Posterior cingulate gyrus (tissue), 11 donors: ENCODE measurements at places on chromosomes 4 and X.
A peak's percentile ranks its signal among the peaks of the same experiment; 100 is the strongest.

DNA sequence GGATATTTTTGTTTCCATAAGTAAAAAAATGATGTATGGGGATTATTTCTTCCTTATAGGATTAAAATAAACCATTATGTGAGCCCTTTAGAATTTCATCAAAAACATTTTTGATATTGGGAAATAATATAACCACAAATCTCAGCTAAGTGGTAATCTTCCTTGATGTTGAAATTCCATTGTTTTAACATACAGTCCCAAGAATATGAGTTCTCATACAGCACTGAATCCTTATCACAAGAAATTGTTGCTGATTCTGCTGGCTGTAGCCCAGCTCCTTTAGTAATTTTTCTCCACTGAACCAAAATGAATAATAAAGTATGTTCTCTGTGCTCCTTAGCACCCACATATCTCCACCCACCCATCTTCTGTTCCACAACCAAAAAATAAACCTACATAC lies 41.9 kb upstream of the FAM47B start:
- DNase-seq: no peak

- DNase-seq: no peak
Observed at GRCh38 chr4:157803845-157804521, 368.8 kb downstream of the GASK1B start.

DNA sequence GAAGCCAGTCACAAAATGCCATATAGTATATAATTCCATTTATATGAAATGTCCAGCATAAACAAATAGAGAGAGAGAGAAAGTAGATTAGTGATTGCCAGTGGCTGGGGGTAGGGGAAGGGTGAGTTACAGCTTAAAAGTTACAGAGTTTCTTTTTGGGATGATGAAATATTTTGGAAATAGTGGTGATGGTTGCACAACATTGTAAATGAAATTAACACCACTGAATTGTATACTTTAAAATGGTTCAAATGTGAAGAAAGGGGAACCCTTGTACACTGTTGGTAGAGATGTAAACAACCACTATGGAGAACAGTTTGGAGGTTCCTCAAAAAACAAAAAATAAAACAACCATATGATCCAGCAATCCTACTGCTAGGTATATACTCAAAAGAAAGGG lies 131.2 kb upstream of the GPC4 start:
- no peak for DNase-seq

DNA sequence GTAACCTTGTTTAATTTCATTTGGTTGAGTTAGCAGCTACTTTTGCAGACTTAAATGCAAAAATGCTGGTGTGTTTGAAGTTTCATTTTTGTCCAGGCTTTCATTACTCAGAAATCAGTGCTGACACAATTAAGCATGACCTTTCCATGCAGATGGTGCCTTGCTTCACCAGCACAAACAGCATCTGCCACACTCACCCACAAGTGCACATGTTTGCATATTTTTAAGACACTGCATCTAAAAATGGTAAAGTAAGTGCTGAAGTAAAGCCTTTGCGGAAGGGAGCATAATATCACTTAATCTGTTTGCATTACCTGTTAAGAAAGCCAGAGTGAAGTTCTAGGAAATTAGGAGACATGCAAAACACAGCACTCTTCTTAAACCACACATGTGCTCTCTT lies 7.3 kb upstream of the DAPP1 start:
- DNase-seq: no peak

- no peak for DNase-seq
Observed at GRCh38 chr4:117156806-117157205, 71.4 kb upstream of the TRAM1L1 start.

DNA sequence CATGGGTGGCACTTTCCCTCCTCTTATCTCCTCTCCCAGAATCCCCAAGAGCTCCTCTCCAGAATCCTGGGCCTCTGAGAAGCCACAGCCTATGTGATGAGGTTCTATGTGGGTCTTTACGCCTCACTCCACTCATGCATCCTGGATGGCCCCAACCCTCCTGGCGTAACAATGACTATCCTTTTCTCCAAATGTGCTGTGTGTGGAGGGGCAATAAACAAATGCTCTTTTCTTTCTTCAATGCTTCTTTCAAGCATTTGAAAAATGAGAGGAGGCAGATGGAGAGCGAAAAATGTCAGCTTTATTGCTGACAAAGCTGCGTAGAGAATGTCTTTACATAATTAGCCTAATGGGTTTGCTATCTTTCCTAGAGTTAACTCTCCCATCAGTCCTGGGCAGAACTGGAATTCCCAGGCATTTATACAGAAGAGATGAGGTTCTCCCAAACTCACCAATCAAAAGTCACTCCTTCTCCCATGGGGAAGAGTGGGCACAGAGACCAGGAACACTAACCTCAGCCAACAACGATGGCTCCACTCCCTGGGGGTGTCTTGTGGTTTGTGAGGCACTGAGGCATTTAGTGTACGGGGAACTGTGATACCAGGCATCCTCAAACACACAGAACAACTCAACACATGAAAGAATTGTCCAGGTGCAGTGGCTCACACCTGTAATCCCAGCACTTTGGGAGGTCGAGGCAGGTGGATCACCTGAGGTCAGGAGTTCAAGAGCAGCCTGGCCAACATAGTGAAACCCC lies 118.9 kb upstream of the SLC34A2 start:
- no peak for DNase-seq

GRCh38 chr4:25209702-25210101 lies 24.1 kb upstream of the PI4K2B start:
- no peak for DNase-seq

DNA sequence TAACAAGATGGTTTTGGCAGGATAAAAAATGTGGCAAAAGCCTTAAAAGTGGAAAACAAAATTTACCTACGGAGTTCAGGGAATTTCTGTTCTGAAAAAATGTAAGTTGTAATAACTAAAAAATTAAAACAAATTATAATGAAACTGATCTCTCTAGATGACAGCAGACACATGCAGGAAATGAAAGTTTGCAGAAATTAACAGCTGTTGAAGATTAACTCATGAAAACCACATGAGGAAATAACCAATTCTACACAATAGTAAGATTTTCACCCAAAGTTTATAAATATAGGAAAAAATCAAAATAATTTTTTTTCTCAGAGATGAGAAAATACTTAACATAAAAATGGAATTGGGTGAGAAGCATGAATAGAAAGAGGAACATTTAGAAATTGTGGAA lies 47.5 kb upstream of the UGT2B15 start:
- no peak for DNase-seq

GRCh38 chrX:13069771-13070416 lies 25.5 kb upstream of the FAM9C start:
- DNase-seq: no peak

DNA sequence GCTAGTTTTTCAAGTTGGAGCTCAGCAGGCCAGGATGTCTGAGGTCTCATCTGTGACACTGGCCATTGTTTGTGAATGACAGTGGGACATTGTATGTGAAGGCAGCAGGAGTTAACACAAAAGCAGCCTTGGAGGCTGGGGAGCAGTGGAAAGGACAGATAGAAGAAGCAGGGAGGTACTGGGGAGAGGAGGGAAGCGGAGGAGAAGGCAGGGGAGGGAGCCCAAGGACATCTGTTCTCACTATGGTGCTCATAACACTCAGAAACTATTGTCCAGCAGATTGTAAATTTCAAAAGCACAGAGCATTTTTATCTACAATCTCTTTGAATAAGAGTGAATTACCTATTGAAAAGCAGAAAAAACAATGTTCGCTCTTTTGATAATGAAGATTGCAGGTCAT lies 253.6 kb upstream of the DIPK2B start:
- no peak for DNase-seq

DNA sequence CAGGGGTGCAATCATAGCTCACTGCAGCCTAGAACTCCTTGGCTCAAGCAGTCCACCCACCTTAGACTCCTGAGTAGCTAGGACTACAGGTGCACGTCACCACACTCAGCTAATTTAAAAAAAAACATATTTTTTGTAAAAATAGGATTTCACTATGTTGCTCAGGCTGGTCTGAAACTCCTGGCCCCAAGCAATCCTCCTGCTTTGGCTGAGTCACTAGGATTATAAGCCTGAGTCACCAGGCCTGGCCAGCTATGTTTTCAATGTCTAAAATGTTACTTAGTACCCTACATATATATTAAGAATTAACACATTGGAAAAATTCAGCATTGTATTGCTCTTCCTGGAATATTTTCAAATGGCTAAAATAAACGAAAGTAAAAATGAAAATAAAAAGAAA lies 37.5 kb downstream of the PNPLA4 start:
- DNase-seq: no peak

- DNase-seq: no peak
Observed at GRCh38 chr4:40301603-40302002, 33.5 kb upstream of the CHRNA9 start.

DNA sequence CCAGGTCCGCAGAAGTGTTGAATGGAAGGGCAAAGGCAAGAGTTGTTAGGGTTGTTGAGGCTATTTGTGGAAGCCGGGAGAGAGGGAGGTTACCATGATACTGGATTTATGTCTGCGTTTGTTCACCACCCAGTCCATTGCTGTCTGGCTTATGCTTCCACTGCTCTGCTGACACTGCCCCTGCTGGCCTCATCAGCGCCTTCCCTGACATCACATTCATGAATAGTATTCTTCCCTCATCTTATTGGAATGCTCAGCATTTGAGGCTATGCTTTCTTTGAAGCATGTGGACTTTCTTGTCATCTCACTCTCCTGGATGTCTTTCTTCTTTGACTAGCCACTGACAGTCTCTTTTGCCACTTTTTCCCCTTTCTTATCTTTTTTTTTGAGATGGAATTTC lies 10.3 kb downstream of the GNL3L start:
- no peak for DNase-seq

GRCh38 chr4:2082118-2082517 lies 23.0 kb downstream of the NAT8L start:
- no peak for DNase-seq

DNA sequence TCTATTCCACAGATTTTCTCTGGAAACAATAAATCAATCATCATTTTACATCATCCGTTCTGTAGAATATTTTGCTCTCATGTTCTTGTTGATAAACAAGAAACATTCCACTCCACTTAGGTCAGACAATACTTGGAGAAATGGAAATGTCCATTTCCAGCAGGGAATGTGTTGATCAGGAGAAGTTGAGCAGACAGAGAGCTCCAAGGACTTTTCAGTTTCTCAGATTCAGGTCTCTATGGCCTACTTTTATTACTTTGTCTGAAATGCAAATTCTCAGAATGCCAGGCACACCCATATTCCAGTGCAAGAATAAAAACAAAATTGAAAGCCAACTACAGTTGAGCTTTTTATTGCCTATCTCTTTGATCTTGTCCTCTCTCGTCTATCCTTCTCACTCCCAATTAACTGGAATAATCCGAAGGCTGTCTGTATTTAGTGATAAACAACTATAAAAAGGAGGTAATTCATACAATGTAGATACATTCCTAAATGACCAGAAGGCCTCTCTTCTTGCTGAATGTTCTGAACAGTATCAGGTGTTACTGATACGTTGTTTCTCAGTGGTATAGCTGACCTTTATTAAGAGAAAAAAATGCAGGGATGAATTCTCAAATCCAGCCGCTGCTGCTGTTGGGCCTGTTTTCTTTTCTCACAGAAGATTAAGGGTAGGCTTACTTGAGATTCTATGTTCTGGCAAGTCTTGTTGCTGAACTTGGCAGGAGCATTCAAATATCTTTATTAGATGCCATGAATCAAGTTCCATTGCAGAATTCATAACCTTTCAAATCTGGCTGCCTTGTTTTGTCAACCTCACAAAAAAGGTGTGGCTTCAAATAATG lies 72.1 kb downstream of the HPGD start:
- DNase-seq: no peak

- DNase-seq: no peak
Observed at GRCh38 chr4:135385830-135386581, 1184.4 kb upstream of the PABPC4L start.

DNA sequence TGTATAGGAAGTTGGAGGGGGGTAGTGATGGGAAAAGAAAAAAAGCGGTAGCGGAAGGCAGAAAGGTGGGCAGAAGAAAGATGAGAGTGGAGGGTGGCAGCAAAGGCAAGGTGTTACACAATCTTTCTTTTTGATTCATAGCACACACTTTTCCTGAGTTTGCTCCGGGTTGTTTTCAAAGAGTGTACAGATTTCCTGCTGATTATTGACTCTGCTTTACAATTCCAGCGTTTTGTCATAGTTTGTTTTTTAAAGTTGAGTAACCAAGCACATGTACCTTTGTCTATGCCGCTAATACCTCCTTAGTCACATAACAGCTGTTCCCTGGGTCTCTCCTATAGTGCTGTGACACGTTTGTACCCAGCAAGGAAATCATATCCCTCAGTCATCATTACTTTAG lies 50.3 kb downstream of the AGA start:
- DNase-seq: no peak

- DNase-seq: no peak
Observed at GRCh38 chr4:54800831-54801530, 143.2 kb downstream of the KIT start.

GRCh38 chrX:149398027-149398426 lies 107.1 kb downstream of the IDS start:
- DNase-seq: no peak

DNA sequence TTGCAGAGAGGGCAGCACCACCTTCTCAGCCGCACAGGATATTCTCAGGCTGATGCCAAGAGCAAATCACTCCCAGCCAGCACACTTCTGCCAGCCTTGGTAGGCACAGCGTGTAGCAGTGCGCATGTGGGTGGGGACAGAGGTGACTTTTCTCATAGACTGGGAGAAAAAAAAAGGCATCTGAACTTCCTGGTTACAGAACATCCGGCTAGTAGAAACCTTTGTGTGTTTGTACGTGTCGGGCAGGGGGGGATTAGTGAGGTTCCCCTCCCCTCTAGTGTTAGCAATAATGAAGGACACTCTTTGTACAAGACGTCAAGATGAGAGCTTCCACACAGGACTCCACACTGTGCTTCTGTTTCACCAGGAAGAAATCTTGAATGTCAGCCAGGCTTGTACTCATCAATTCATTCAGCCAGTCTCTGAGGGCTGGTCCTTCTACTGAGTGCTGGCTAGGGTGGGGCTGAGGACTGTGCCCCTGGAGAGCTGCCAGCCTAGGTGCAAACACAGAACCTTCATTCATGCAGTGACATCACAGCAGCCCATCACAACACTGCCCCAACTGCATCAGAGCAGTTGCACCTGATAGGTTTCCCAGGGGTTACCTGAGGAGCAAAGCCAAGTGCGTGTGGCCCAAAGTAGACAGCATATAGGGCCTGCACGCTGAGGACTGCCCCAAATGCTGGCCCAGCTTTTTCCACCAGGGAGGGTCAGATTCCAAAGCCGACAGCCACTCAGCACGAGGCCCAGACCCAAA lies 34.7 kb downstream of the SLC25A5 start:
- peak; percentile 36 for DNase-seq

DNA sequence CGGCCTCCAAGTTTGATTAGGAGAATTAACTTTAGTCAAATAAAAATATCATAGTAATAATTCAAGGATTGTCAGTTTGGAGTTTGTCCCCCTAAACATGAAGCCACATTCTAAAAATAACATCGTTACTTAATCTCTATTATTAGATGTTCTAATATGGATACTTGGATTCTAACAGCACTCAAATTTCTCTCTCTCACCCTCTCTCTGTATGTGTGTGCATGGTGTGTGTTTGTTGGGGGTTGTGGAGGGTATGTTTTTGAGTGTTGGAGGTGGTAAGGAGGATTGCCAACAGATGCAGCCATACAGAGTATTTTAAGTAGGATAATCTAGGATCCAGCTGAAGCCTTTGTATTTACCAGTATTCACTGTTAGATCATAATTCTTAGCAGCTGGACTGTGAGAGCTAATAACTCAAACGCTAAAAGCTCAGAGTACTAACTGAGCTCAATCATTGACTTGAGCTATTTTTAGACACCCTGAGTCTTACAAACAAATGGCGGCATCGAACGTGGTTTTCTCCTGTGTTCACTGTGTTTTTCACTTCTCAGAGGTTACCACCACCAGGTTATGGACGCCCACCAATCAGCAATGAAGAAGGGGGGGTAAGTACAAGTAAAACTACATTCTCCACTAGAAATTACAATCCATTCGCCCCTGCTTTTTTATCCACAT lies 8.8 kb downstream of the ENAM start:
- DNase-seq: no peak
